HFFc6 (cell line): ENCODE measurements at places on chromosomes 11 and 22. TPM values are rescaled to one million over a fixed set of nuclear protein-coding genes. Genes with fewer than 3 reads are reported as not detected.

- H3K36me3 ChIP-seq, result peaks cover 8% of the 10 kb centered on the region; the same call in 1 of the 2 replicates
- peaks cover 21% of the 10 kb centered on the region for H3K4me1 ChIP-seq
- H3K4me3 ChIP-seq, result no peak overlapping the region
- DNase-seq, result peak; percentile 28
- no peak overlapping the region for H3K27ac ChIP-seq
- H3K27me3 ChIP-seq, result peaks cover 2% of the 10 kb centered on the region
Measured at GRCh38 chr11:73404048-73404447, 27.8 kb downstream of the RELT start.

DNA sequence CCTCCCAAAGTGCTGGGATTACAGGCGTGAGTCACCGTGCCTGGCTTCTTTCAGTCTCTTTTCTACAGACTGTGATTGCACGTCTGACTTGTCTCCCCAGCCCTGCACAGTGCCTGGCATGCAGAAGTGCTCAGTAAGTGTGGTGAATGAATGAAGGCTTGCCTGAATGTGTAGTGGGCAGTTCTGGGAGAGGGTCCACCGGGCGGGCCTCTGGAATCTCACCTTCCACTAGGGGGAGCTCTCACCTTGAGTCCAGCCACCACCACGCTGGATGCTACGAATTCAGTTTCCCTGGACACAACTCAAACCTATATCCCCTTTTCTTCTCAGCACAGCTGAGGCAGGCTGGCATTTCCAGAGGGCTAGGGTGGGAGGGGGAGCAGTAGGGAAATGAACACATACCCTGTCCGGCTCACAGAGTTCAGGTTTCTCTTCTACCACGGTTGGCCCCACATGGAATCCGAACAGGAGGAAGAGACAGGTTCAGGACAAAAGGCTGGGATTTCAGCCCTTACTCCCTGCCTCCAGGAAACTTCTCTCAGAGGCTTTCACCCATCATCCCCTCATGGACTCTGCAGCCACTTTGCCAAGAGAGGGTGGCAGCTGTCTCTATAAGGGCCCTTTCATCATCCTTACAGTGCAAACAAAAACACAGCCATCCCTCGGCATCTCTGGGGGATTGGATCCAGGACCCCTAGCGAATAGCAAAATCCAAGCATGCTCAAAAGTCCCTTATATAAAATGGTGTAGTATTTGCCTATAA is 86.8 kb downstream of the NECTIN1 start:
- peaks cover 61% of the 10 kb centered on the region for H3K27me3 ChIP-seq
- no peaks in the 10 kb centered on the region for H3K36me3 ChIP-seq
- H3K4me3 ChIP-seq, result no peak overlapping the region

The CRYBB2 gene
- 0.78 TPM in 1 of 3 replicates, not detected in the others for total RNA-seq

The UPK2 gene
- total RNA-seq, result 0.19 to 0.22 TPM in 2 of 3 replicates, not detected in the other

DNA sequence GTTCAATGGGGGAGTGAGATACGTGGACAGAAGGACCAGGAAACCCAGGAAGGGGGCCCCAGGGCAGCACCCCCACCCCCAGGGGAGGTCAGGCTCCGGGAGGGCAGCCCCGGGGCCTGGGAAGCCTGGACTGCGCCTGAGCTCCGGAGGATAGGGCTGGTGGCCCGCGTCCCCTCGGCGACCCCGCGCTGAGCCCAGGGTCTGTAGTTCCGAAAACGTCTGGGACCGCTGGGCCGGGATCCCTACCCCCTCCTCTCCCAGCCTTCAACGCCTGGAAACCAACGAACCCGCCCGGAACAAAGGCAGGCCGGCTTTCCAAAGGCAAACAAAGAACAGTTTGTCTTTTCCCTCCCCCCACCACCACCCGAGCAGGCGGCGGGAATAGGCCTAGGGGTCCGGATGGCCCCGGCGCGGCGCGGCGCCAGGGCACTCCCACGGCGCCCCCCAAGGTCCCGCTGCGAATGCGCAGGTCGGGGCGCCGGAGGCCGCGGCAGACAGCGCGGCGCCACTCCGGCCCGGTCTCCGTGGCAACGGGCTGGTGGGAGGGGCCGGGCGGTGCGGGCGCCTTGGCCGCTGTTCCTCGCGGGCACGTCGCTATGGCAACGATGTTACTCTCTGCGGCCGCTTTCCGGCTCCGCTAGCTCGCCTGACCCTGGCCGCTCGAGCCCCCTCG is 58.5 kb downstream of the IGLL1 start:
- H3K36me3 ChIP-seq, result no peaks in the 10 kb centered on the region
- peaks cover 27% of the 10 kb centered on the region for H3K4me1 ChIP-seq
- H3K4me3 ChIP-seq, result peak overlapping the region; percentile 78
- H3K27me3 ChIP-seq, result no peaks in the 10 kb centered on the region; the same call in none of the 2 replicates

DNA sequence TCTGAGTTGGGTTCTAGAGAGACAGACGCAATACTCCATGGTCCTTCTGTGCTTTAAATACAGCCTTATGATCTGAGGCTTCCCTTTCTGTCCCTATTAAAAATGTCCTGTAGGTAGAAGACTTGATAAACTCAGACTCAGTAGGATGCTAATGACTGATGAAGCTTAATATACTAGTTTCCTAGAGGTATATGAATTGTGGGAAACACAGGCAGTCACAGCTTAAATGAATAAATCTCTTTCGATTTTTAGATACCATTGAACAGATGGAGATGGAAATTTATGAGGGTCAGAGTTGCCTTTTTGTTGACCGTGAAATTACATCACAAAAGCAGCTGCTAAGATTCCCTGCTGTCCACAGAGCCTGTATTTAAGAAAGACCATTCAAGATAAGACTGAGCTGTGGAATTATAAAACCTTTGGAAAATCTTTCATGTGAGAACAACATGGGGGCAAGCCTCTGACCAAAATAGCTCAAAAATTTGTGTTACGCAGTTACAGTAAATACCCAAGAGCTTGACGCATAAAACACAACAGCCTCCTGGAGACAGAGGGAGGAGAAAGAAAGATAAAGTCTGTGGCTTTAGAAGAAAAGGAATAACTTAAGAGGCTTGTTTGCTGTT is 172.3 kb downstream of the AASDHPPT start:
- no peak overlapping the region for H3K27ac ChIP-seq
- peaks cover 2% of the 10 kb centered on the region; the same call in 1 of the 2 replicates for H3K27me3 ChIP-seq
- no peaks in the 10 kb centered on the region; the same call in 1 of the 2 replicates for H3K36me3 ChIP-seq
- H3K4me1 ChIP-seq, result no peaks in the 10 kb centered on the region
- no peak overlapping the region for H3K4me3 ChIP-seq

DNA sequence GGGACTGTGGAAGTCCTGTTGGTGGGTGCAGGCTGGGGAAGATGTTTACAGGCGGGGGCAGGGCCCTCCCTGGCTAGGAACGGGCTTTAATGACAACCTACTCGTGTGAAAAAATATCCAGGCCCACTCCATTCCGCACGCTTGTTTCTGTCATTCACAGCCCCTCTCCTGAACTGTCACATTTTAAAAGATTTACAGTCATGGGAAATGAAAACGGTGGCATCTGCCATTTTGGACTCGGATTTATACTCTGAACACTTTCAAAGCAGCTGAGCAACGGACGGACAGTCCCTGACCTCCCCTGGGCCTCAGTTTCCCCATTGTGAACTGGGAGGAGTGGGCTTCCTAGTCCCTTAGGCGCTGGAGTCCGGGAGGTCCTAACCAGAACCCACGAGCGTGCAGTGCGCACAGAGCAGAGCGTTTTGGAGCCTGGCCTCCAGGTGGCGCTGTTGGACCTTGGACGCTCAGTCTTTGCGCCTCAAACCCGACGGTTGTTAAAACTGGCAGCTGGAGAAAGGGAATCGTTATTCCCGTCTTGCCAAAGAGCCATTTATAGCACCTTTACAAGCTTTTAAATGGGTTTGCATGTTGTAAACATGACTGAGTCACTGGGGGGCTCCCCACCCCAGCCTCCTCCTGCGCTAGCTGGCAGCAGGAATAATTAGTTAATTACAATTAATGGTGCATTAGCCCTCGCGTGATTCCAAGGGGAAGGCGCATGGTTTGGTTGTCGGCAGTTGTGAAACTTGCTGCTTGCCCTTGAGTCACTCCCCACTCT is 75.3 kb downstream of the FBLN1 start:
- peak; percentile 69 for DNase-seq
- H3K4me3 ChIP-seq, result no peak overlapping the region
- no peak overlapping the region for H3K27ac ChIP-seq
- H3K4me1 ChIP-seq, result 0 out of 2 replicates have a peak, but pooled peaks cover 7% of the 10 kb centered on the region
- H3K27me3 ChIP-seq, result peaks cover 1% of the 10 kb centered on the region; the same call in 1 of the 2 replicates

The MYRF gene
- 0.09 to 0.66 TPM (median 0.23 TPM) in 3 replicates for total RNA-seq

DNA sequence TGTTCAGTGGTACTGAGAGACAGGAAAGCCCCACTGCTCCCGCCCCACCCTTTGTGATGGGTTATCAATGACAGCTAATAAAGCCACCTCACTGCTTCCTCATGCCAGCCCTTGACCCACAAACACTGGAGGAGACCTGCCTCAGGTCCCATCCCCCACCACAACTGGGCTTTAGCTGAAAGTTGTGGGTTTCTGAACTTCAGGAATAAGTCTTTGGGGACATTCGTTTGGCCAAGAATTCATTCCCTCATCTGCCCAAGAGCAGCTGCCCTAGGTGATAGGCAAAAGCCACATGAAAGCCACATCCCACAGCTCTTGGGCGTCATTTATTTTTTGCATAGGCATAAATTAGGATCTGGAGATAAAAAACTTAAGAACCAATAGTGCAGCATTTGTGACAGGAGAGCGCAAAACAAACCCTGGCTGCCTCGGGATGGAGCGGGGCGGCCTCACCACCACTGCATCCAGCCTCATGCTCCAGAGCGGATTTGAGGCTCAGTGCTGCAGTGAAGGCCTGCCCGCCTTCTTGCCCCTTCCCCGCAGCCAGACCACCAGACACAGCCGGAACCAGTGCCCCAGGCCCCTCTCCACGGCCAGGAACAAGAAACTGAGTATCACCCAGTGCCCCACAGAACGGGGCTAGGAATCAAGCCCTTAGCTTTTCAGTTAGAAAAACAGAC is 21.2 kb downstream of the SUN2 start:
- H3K36me3 ChIP-seq, result peaks cover 17% of the 10 kb centered on the region
- no peak for DNase-seq
- peaks cover 9% of the 10 kb centered on the region; the same call in 1 of the 2 replicates for H3K4me1 ChIP-seq

DNA sequence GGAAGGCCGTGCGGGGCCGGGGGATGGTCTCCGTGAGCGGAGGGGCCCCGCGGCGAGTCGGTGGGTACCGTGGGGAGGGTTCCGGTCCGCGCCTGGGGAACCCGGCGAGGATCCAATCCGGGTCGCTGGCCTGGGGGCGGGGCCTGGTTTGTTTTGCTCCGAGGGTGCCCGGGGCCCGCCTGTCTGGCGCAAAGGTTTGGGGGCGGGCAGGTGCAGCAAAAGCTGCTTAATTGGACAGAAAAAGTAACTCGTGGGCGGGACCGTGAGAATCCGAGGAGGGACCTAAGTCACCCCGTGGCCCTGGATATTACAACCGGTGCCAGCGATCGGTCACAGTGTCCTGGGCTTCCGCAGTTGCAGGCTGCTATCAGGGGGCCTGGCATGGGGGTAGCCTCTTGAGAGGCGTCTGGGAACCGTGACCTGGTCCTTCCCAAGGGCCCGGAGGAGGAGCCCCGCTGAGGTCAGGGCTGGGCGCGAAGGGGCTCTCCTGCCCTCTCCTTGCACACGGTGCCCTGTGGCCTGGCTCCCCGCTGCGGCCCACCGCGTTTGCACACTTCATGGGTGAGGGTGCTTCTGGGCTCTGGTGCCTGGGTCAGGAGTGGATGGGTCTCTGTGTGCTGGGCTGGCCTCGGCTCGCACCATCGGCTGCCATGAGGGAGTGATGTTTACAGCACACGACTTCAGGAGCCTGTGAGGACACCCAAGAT is 1.4 kb downstream of the PNPLA2 start:
- H3K4me1 ChIP-seq, result peaks cover 17% of the 10 kb centered on the region
- peak; percentile 64 for DNase-seq
- H3K4me3 ChIP-seq, result peak overlapping the region; percentile 90
- H3K27me3 ChIP-seq, result peaks cover 10% of the 10 kb centered on the region; the same call in 1 of the 2 replicates
- peak overlapping the region; percentile 70 for H3K27ac ChIP-seq

DNA sequence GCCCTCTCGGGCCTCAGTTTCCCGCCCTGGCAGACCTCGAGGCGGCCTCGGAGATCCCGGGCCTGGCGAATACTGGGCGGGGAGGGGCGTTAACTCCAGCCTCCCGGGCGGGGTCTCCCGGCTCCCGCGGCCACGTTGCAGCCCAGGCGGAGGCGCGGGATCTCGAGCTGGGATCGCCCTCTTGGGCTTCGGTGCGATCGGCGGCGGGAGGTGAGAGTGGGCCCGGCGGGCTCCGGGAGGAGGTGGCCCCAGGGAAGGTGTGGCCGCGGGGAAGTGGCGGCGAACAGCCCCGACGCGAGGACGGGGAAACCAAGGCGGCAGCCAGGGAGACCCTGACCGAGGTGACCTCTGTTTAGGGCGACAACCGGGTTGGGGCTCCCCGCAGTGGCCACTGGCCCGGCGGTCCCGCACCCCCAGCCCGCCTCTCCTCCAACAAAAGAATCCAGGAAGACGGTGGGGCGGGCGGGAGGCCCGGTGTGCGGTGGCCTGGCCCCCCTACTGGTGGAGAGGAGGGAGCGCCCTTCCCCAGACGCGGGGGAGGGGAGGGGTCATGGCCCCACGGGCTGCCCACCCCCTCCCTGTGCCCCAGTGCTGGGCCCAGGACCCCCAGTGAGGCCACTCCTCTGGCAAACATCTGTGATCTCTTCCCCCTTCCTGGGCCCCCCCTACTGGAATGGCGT is at the start of gene PHETA2:
Gene PHETA2 (plus strand): TSS at position 117 of the 680 bp plus-strand sequence. CDS start 3,046 bp downstream, outside the sequence.
- H3K27ac ChIP-seq, result peak within 1 kb of the TSS; percentile 86
- no peak for DNase-seq
- H3K36me3 ChIP-seq, result peaks cover 10% of the 10 kb centered on the region

DNA sequence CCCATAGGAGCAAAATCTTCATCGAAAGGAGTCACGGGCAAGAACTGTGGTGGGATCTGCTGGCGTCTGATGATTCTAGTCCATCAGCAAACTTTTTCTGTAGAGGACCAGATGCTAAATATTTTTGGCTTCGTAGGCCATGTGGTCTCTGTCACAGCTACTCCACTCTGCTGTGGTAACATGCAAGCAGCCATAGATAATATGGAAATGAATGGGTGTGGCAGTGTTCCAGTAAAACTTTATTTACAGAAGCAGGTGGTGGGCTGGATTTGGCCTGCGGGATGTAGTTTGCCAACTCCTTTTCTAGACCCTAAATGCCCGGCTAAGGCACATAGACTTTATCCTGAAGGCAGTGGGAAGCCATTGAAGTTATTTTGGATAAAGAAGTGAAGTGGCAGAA is 32.9 kb downstream of the BMAL1 start:
- peaks cover 23% of the 10 kb centered on the region for H3K36me3 ChIP-seq
- H3K4me1 ChIP-seq, result peaks cover 19% of the 10 kb centered on the region
- H3K27me3 ChIP-seq, result no peaks in the 10 kb centered on the region
- no peak for DNase-seq
- H3K4me3 ChIP-seq, result no peak overlapping the region

- no peak overlapping the region for H3K27ac ChIP-seq
- DNase-seq, result no peak
- H3K27me3 ChIP-seq, result peaks cover 40% of the 10 kb centered on the region
- no peaks in the 10 kb centered on the region for H3K36me3 ChIP-seq
Measured at GRCh38 chr22:42427167-42427566, 5.0 kb downstream of the NFAM1 start.
